NCI-H446 (cell line): ENCODE measurements at places on chromosomes 5 and 9.

DNA sequence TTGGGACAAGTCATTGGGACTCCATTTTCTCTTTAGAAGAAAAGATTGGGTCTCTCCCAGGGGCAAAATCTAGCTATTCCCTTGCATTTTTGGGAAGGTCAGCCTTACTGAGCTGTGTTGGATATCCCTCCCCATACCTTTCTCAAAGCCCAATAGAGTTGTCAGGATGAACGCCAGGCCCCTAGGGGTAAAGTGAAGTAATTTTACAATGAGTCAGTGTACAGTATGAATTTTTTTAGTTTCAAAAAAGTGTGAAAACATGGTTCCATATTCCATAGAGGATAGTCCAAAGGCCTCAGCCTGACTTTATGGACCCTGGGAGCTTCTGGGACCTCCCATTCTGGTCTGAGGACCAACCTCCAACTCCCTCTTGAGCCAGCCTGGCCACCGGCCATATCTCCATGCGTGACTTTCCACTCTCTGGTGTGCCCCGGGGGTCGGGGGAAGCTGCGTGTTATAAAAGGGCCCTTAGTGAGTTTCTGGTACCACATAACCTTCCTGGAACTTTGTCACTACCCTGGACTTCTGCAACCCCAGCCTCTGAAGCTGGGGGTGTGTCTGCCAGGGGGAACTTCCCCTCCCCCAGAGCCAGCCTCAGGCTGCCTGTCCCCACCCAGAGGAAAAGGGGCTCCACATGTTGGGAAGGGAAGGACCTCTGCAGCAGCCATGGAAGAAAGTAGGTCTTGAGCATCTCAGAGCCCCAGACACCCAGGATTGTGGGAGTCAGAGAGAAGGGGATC lies 52.4 kb upstream of the SYNPO start:
- DNase-seq = no peak

GRCh38 chr9:4831119-4831518 lies 38.4 kb downstream of the RCL1 start:
- no peak for DNase-seq

GRCh38 chr5:31809050-31809870 lies 170.3 kb downstream of the PDZD2 start:
- DNase-seq = peak; percentile 65

GRCh38 chr5:168430296-168430695 lies 56.0 kb upstream of the RARS1 start:
- no peak for DNase-seq

- DNase-seq = no peak
Observed at GRCh38 chr5:1554410-1554967, 30.7 kb upstream of the LPCAT1 start.

GRCh38 chr5:107301999-107302398 lies 368.7 kb downstream of the EFNA5 start:
- no peak for DNase-seq

- no peak for DNase-seq
Observed at GRCh38 chr5:111847052-111847925, 90.3 kb upstream of the NREP start.

DNA sequence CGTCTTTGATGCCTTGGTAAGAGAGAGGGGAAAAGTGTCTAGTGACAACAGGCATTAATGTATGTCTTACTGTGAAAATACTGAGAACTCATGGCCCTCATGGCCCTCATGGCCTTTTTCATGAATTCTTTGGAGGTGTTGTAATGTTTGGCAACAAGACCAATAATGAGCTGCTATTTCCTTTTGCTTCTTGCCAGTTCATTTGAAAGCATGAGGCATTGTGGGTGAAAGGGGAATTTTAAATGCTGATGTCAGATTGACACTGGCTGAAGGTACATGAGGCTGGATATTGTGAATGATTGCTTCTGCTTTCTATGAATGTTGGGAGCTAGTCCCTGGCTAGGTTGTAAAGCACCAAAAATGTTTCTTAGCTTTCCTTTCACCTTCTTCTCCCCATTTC lies 79.2 kb downstream of the DOCK2 start:
- no peak for DNase-seq

GRCh38 chr5:35145691-35146317 lies 84.5 kb downstream of the PRLR start:
- no peak for DNase-seq

GRCh38 chr5:93303291-93303691 lies 277.7 kb downstream of the NR2F1-AS1 start:
- DNase-seq = no peak

GRCh38 chr5:82447913-82448312 lies 169.8 kb upstream of the RPS23 start:
- DNase-seq = no peak

GRCh38 chr5:152427721-152428120 lies 22.6 kb upstream of the NMUR2 start:
- DNase-seq = no peak

GRCh38 chr5:9467199-9468059 lies 78.4 kb downstream of the SEMA5A start:
- DNase-seq = no peak

- no peak for DNase-seq
Observed at GRCh38 chr5:16178745-16179372, 732 bp downstream of the MARCHF11 start.

DNA sequence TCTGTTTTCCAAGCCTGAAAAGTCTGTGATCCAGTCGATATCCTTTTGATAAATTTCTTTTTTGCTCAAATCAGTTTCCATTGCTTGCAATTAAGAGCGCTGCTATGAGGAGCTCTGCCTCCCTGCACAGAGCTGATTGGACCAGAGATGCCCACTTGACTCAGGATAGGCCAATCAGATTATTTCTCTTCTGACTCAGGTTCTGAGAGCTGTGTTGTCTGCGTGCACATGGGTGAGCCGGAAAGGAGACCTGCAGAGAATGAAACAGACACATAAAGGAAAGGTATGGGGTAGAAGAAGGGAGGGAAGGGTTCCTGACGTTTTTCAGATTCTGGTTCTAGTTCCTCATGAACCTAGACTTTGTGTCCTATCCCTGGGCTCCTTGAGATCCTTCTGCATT lies 15.8 kb upstream of the FABP6 start:
- DNase-seq = no peak

DNA sequence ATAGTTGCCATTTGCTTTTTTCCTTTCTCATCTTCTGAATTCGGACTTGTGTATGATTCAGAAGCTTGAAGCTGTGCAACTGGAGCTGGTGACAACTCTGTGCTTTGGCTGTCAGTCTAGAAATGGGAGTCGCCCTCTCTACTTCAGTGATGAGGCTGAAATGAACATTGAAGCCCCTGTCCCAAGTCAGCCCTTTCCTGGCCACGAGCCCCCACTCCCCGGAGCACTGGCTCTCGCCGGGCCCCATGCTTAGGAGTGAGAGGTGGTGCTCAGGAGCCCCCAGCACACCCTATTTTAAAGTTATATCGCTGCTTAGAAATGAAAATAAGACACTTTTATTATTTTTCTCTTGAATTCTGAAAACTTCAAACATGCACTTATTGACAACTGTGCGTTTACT lies 66.0 kb downstream of the PSMB7 start:
- no peak for DNase-seq

DNA sequence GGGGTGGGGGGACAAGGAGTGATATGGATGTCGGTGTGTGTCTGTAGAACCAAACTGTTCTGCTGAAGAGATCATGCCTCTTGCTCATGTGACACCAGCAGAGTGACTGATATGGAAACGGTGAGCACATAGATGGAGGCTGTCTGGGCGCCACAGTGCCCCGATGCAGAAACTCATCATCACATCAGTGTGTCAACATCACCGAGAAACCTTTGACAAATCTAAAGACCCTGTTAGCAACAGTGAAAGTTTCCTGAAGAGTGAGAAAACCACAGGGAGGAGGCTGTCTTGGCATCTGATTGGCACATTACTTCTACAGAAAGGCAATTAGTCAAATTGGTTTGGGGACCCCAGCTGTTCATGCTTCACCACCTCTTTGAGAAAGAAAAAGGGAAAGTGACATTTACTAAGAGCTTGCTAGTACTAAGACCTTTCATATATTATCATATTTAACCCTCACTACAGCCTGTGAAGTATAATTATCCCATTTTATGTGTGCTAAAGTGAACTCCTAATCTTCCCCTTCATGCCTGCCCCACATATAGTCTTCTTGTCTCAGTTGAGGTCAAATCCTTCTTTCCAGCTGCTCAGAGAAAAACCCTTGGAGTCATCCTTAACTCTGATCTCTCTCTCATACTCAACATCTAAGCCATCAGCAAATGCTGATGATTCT lies 25.6 kb downstream of the CSF2 start:
- DNase-seq = no peak

DNA sequence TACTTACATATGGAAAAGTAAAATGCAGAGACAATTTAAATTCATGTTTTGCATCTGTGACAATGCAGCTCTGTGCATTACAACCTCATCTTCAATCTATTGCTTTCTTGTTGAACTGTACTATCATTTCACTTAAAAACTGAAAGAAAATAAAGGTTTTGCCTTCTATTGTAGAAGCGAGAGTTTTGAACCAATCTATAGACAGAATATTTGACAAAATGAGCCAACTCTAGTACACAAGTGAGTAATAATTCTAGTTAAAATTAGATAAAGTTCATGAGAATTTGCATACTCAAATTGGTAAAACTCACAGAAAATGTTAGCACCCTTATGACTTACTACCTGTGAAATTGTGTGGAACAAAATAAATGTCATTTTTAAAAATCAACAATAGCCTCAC lies 123.7 kb downstream of the EDIL3 start:
- DNase-seq = no peak

DNA sequence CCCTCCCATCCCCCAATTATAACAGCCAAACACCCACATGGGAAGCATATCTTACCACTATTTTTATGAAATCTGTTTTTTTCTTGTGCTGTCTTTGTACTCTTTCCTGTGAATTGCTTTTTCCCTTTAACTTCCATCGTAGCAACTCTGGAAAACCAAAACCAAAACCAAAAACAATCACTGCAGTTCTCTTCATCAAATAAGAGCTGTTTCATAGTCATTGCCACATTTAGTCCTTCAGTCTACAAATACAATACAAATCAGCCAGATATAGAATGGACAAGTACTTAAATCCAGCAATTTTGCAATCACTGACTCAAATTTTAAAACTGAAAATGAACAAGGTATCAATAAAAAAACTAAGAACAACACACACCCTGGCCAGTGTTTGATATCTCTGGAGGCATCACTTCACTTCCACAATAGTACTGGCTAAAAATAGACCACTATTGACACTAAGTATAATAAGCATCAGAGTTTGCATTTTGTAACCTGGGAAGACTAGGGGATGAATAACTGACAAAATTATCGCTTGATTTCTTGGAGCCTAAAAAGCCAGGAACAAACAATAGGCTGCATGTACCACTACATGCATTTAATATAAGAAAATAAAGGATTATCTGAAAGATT lies 5.4 kb downstream of the PUM3 start:
- no peak for DNase-seq
